ENCODE measurements at places on chromosomes 6 and 20.

- peak; percentile 7 for DNase-seq
Measured at GRCh38 chr6:89239338-89239737, 22.2 kb upstream of the GABRR1 start.

DNA sequence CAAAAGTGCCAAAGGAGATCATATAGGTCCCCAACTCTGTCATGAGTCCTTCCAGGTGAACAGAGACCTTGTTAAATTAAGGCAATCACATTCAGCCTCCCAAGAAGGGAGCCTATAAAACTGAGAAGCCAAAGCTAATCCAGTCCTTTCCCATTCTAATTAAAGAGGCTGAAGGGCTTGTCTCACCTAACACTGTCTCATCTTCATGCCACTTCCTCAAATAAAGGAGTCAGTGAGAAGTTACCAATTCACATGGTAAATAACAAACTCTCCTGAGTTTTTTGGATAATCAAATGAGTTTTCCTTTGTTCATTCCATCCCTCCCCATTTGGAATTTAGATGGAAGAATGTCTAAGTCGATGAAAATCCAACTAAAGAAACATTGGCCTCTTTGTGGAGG is 242.8 kb downstream of the UST start:
- no peak for DNase-seq

GRCh38 chr6:155444952-155445903 is 10.4 kb downstream of the NOX3 start:
- no peak for DNase-seq

GRCh38 chr20:39108746-39109145 is 146.6 kb downstream of the DHX35 start:
- DNase-seq = no peak
